ENCODE measurements at places on chromosomes 5 and 9.
A peak's percentile ranks its signal among the peaks of the same experiment; 100 is the strongest.

DNA sequence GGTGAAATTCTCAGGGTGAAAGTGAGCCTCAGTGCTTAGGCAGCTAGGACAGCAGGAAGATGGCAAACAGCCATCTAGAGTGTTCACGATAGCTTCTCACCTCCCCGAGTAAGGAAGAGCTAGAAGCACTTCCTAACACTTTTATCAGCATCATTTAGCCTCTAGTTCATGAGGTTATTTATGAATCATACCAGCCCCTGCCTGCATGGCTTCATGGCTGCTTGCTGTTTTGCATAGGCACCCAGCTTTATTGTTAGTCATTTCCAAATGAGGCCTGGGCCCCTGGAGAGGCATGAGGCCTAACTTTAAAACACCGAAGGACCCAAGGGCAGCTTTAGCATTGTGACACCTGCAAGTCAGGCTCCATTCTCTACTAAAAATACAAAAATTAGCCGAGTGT, 134.9 kb upstream of the PANK3 start:
- DNase-seq, result no peak

DNA sequence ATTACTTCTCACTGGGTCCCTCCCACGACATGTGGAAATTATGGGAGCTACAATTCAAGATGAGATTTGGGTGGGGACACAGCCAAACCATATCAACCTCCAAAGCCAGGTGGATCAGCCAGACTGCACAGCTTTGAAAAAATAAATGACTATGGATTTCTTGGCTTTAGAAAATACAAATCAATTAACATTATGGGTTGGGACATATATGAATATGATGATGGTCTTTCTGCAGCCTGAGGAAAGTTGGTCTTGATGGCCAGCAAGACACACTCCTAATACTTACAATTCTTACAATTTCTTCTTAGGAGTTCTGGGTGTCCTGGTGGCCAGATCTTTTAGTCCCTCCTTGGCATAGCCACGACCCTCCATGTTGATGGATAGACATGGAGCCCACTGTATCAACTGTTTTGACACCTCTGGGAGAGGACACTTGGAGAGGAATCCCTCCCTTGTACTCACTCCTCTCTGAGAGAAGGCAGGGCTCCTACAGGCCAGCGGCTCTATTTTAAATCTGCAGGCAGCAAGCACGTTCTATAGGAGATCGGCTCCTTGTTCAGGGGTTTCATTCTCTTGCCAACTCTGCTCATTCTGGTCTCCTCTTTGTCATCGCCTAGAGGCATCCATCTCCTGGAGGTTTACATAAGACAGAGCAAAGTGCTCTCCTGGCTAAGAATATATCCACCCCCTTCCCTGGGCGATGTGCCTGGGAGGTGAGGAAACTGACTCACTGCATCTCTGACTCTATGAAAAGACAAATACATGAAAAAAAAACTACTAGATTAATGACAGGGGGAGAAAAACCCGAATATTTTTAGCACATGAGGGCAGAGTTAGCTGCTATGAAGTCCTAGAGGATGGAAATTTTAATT, 145.9 kb downstream of the CARTPT start:
- no peak for DNase-seq

GRCh38 chr9:123702483-123702882, 227.4 kb downstream of the DENND1A start:
- DNase-seq, result no peak

GRCh38 chr9:130944510-130945058, 5.5 kb upstream of the FIBCD1 start:
- no peak for DNase-seq

DNA sequence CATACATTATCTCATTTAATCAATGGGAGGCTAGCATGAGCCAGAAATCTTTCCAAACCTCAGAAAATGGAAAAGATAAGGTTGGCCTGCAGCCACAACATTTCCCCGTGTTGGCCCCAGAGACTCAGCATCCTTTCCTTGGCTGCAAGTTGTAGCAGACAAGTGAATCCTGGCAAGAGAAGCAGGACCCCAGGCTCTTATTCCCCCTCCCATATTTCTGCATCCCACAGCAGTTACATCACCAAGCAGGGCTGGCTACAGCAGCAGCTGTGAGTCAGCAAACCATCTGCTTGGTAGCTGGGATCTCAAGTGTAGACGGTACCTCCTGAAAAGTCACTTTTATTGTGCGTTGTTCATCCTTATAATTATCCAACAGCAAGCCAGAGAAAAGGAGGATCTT, 212.4 kb downstream of the GNA14 start:
- no peak for DNase-seq

DNA sequence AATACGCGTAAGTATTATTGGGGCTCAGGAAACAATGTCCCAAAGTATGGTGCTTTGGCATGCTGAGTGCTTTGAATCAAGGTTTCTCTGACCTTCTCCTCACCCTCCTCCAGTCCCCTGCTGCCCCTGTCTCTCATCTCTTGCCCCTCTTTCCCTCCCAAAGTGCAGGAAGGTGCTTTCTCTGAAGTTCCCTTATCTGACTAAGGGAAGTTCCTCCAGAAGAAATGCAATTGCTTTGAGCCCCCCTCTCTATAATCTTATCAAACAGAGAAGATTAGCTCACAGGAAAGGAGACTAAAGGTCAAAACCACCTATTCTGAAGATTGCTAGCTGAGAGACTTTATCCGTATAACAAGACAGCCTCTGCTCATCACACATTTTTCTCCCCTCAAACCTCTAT, 288.1 kb downstream of the ARL15 start:
- no peak for DNase-seq

GRCh38 chr5:155402927-155403640, 389.5 kb downstream of the KIF4B start:
- no peak for DNase-seq

- DNase-seq, result no peak
Measured at GRCh38 chr9:92986176-92987119, 39.1 kb downstream of the FGD3 start.

GRCh38 chr9:6229619-6230018, 14.0 kb downstream of the IL33 start:
- no peak for DNase-seq

- no peak for DNase-seq
Measured at GRCh38 chr5:170480260-170480659, 23.6 kb upstream of the KCNIP1 start.

DNA sequence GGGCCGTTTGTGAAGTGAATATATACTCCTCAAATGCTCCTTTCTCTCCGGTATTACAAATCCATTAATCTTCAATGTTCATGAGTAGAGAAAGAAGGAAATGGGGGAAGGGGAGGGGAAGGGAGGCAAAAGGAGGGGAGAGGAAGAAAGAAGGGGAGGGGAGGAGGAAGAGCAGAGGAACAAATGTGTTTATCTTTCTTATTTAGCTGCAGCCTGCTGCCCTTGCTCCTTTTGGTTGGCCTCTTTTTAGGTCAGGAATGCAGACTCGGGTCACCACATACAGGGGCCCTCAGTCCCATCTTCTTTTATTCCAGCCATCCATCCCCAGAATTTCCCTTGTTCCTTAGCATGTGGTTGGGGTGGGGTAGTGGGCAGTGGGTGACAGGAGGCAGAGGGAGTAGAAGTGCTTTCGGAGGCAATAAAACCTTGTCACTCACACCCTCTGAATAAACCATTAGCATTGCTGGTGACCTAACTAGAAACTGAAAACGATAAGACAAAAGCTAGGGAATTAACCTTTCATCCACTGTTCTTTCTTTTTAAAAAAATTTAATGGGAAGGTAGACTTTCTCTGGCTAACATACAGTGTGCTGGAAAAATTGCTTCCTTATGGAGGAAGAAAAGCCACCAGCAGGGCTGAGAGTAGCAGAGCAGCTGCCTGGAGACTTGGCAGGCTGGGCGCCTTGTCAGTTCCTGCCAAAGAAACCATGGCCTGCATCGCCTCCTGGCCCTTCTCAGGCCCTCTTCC, 16.8 kb upstream of the PRLR start:
- no peak for DNase-seq

DNA sequence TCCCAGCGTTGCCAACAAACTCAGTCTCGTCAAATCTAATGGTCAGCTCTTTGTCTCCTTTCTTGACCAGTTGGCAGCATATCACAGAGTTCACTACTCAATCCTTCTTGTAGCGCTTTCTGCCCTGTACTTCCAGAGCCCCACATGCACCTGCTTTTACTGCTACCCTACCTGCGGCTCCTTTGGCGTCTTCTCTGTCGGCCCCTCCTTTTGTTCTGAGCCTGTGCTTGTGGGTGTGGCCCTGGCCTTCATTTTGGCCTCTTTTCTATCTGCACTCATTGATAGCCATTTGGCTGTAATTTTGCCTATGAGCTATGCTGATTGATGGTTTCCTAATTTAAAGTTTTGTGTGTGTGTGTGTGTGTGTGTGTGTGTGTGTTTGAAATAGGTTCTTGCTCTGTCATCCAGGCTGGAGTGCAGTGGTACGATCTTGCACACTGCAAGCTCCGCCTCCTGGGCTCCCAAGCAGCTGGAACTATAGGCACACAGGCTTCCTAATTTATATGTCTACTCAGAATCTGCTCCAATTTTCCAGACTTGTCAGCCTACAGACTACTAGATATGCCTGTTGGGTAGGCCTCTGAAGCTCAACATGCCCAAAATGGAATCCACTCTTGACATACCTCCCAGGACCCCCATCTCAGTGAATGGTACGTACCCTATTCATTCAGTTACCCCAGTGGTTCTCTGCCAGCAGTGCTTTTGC, 32.3 kb downstream of the ARPC5L start:
- DNase-seq, result no peak

GRCh38 chr5:176590035-176590717, 19.8 kb downstream of the GPRIN1 start:
- DNase-seq, result no peak

- DNase-seq, result peak; percentile 38
Measured at GRCh38 chr5:96936431-96937320, 796 bp downstream of the LNPEP start.

- no peak for DNase-seq
Measured at GRCh38 chr9:27414220-27414761, 109.8 kb upstream of the IFNK start.

DNA sequence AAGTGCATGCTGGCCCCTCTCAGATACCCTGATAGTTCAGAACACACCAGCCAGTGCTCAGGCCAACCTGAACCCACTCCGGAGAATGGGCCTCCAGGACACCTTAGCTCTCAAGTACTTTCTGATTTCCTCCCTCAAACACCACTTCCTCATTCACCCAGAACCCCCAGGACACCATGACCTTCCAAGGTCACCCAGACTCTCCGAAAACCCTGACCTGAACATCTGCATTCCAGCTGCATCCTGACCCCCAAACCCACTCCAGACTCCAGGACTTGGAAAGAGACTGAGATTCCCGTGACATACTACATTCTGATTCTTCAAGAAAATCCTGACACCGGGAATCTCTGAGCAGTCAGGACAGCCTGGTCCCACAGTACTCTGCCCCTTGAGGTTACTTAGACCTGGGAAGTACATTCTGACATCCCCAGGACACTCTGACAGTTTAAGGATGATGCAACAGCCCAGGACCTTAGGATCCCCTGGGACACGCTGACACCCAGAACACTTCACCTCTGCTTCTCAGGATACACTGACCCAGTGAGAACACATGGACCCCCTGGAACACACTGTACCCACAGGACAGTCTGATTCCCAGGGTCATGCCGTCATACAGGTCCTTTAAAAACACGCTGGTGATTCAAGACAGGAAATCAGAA, 747 bp upstream of the PROP1 start:
- DNase-seq, result no peak

DNA sequence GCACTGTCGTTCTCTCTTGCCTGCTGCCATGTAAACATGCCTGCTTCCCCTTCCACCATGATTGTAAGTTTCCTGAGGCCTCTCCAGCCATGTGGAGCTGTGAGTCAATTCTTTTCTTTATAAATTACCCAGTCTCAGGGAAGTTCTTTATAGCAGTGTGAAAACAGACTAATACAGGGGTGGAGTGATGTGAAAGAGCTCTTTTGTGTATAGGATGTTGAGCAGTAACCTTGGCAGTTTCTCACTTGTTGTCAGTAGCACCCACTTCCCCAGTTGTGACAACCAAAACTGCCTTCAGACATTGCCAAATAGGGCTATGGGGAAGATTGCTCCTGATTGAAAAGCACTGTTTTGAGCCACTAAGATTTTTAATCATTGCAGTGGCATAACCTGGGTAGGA, 552.2 kb upstream of the ZNF462 start:
- DNase-seq, result no peak

DNA sequence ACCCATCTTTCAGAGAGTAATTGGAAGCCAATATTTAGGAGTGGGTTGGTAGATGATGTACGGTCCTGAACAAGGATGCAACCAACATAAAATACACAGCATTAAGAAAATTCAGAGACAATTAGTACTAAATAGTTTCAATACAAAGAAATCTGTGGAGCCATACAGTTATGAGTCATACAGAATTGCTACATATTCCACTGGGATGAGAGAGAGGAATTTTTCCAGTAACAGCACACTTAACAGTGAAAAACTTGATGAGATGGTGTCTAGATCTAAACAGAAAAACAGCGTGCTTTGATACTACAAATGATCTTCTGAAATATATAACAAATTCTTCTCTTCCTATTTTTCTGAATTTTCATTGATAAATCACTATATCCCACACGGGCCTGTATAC, 1999.3 kb upstream of the CDH9 start:
- no peak for DNase-seq

DNA sequence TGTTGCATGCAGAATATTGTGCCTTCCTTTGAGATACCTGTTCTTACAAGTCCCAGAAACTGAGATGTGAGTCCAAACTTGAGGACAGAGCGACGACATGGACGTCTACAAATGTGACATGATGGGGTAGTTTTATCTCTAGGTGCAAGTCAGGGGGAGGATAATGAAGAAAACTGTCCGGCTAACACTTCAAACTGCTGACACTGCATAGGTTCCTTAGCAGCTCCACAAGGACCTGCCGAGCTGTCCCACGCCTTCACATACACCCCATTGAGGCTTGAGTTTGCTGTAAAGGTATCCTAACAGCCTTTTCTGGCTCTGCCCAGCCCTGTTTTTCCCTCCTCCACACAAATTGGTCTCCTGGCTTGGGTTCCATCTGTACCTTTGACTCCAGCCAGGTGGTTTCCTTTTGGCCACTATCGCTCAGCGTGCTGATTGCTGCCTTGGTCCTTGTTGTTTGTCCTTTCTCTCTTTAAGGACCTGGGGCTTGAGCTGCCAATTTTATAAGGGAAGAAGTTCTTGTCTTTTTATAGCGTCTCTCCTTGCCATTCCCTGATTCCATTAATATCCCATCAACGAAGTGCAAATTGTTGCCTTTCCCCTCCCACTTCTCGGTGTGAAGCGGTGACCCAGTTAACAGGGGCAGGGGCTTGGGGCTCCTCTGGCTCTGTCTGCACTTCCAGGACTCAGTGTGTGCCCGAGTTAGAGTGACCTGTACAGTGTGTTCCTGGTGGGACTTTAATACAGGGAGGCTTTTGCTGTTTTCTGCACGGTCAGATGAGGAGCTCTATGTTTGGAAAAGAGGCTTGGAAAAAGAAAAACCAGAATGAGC, 100.3 kb downstream of the PCSK1 start:
- DNase-seq, result no peak

GRCh38 chr5:77563475-77563874, 71.4 kb upstream of the WDR41 start:
- no peak for DNase-seq

GRCh38 chr5:16867577-16867953, 68.5 kb downstream of the MYO10 start:
- DNase-seq, result no peak

- DNase-seq, result no peak
Measured at GRCh38 chr5:156927545-156927944, 35.5 kb downstream of the TIMD4 start.
